ENCODE measurements at places on chromosomes 6 and 20. TPM values are rescaled to one million over a fixed set of nuclear protein-coding genes. Genes with fewer than 3 reads are reported as not detected.

The ULBP2 gene
- total RNA-seq, result 17.3 TPM

The TCF15 gene
- total RNA-seq, result not detected

DNA sequence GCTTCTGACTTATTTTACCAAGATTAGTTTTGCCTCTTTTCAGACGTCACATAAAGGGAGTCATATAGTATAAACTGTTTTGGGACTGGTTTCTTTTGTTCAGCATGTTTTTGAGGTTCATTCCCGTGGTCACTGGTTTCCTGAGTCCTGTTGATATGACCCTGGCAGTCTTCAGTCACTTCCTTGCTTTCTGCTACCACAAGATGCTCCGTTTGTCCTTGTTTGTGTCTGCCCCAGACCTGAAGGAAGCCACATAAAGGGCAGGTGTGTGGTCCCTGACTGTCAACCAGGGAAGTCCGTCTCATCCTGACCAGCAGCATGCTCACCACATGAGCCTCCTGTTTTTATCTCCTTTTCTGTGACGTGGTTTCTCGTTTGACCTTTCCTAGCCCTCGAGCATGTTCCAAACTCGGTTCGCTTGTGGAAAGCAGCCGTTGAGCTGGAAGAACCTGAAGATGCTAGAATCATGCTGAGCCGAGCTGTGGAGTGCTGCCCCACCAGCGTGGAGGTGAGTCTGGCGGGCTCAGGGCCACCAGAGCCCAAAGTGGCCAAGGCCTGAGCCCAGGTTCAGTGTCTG, 26.1 kb upstream of the C20orf204 start:
- DNase-seq, result no peak

GRCh38 chr6:3534599-3534998, 77.7 kb upstream of the SLC22A23 start:
- no peak for DNase-seq

DNA sequence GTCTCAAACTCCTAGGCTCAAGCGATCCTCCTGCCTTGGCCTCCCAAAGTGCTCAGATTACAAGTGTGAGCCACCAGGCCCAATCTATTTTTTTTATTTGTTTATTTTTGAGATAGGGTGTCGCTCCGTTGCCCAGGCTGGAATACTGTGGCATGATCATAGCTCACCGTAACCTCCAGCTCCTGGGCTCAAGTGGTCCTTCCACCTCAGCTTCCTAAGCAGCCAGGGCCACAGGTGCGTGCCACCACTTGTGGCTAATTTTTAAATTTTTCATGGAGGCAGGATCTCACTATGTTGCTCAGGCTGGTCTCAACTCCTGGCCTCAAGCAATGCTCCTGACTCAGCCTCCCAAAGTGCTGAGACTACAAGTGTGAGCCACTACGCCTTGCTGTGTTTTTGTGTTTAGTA, 9.8 kb downstream of the KIF3B start:
- no peak for DNase-seq

- DNase-seq, result peak; percentile 4
Measured at GRCh38 chr6:124679387-124679786, 282.9 kb upstream of the RNF217 start.

DNA sequence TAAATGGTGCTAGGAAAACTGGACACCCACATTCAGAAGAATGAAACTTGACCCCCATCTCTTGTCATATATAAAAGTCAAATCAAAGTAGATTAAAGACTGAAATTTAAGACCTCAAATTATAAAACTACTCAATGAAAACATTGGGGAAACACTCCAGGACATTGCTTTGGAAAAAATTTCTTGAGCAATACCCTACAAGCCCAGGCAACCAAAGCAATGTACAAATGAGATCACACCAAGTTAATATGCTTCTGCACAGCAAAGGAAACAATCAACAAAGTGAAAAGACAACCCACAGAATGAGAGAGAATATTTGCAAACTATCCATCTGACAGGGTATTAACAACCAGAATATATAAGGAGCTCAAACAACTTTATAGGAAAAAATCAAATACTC, 407.9 kb upstream of the BTBD3 start:
- DNase-seq, result no peak

DNA sequence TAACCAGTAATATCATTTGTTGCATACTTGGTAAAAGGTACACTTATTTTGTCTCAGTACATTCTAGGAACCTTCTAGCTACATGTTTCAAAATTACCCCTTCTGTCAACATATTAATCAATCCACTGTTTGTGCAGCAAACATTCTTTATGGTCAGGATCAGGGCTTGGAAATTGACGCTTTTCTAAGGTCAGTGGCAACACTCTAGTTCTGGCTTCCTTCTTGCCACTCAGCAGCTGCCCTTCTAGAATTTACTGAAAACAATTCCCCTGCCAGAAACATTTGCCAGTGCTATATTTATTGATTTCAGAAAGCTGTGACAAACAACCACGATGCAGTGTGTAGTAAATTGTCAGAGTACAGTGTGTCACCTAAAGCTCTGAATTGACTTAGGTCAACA, 84.7 kb upstream of the FBXL4 start:
- no peak for DNase-seq

- DNase-seq, result no peak
Measured at GRCh38 chr20:48941467-48941866, 20.0 kb downstream of the ARFGEF2 start.

GRCh38 chr6:166724576-166724975, 97.5 kb upstream of the RPS6KA2 start:
- no peak for DNase-seq

- no peak for DNase-seq
Measured at GRCh38 chr6:24951811-24952299, 16.1 kb upstream of the RIPOR2 start.

- no peak for DNase-seq
Measured at GRCh38 chr20:39888310-39888709, 800.7 kb downstream of the MAFB start.

The FAM83B gene
- total RNA-seq, result not detected

The ISM1 gene
- not detected for total RNA-seq

DNA sequence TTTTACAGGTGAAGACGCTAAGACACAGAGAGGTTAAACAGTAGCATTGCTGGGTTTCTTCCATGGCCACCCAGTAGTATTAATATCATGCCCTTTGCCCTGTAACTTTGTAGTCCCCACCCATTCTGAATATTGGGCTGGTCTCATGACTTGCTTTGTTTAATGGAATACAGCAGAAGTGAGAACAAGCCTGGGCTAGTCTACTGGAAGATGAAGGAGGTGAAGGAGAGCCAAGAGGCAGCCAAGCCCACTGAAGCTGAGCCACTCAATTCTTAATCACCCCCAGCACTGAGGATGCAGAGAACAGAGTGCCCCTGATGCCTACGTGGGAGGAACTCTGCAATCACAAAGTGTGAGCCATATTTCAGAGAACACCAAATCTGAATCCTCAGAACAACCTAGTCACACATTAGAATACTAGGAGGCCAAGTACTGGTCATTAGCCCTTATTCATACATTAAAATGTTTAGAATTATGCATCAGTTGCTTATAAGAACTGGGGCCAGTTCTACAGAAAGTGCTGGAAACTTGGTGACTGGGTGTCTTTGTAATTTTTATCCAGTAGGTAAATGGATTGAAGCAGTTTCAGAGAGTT, 270.1 kb upstream of the PRND start:
- DNase-seq, result no peak

GRCh38 chr6:47188588-47189021, 121.1 kb downstream of the TNFRSF21 start:
- peak; percentile 74 for DNase-seq

The LGSN gene
- not detected for total RNA-seq

Measured in A172 (cell line).